ENCODE measurements at places on chromosomes 1 and 21.

- no peak for DNase-seq
These were observed 104.5 kb downstream of the CENPF start for GRCh38 chr1:214707306-214708087.

- DNase-seq, result no peak
These were observed 35.6 kb downstream of the TMEM63A start for GRCh38 chr1:225846331-225847310.

- DNase-seq, result no peak
These were observed 3.8 kb upstream of the TGFB2 start for GRCh38 chr1:218341325-218341724.

- no peak for DNase-seq
These were observed 14.0 kb upstream of the FOXO6 start for GRCh38 chr1:41347276-41347675.

DNA sequence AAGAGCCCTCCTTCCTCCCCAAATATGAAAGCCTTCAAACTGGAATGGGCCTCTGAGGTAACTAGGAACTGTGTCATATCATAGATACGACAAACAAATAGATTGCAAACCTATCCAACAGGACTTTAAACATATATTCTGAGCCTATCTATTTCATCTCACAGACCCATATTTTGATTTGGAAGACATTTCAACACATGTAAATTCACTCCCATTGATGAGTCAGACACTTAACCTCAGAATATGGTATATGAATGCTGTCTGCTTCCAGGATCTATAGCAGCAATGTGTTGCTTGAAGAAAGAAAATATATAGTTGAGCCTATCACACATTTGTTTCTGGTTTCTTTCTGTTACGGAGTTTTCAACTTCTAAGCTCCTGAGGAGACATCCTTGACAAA is 221.9 kb upstream of the SAMSN1 start:
- no peak for DNase-seq

DNA sequence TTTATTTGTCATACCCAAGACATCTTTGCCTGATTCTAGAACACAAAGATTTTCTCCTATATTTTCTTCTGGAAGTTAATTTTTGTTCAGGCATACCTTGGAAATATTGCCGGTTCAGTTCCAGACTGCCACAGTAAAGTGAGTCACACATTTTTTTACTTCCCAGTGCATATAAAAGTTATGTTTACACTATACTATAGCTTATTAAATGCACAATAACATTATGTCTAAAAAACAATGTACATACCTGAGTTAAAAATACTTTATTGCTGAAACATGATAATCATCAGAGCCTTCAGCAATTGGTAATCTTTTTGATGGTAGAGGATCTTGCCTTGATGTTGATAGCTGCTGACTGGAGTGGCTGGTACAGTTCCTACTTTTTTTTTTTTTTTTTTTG is 10.0 kb downstream of the SMCP start:
- DNase-seq, result no peak

DNA sequence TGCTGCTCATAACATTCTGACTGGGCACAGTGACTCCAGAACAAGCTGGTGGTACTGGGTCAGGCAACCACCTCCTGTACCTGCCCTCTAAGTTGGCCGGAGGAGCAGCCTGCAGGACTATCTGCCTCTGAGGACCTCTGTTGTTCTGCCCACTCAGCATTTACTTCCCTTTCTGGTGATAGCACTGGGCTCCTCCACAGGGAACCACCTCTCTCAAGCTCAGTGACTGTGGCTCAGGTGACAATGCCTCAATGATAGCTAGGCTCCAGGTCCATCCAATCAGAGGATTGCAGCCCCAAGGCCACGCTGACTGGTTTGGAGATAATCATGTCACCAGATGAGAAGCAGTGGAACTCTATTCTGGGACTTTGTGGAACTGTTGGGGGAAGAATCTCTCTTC is 15.8 kb downstream of the SLC41A1 start:
- no peak for DNase-seq

DNA sequence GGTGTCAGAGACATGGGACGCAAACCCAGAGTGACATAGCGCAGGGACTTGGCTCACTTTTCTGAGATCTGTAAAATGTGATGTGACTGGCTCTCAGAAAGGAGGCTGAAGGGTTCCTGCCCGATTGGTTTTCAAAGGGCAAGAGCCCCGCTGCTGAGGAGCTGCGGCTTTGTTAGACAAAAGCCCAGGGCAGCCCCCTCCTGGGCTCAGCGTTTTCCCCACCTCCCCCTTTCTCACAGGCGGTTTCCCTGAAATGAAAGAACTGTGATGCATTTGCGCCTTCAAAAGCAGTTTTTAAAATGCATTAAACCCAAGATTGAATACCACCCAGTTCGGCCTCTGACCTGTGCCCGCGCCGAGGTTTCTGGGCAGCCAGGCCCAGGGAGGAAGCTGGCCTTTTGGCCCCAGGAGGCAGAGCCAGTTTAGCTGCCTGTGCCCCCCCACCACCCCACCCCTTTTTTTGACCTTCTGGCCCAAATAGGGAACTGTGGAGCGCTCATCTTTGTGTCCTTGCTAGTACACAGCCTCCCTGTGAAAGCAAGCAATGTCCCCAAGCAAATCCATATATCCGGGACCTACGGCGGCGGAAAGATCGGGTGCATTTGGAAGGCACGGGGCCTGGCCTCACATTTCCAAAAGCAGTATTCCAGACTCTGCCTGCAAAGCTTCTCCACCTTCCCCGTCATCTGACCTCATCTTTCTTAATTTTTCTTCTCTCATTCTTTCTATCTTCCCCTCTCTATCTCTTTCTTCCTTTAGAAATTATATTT is 28.6 kb downstream of the CD247 start:
- no peak for DNase-seq

GRCh38 chr1:37631036-37631435 is 3.7 kb downstream of the RSPO1 start:
- DNase-seq, result no peak

DNA sequence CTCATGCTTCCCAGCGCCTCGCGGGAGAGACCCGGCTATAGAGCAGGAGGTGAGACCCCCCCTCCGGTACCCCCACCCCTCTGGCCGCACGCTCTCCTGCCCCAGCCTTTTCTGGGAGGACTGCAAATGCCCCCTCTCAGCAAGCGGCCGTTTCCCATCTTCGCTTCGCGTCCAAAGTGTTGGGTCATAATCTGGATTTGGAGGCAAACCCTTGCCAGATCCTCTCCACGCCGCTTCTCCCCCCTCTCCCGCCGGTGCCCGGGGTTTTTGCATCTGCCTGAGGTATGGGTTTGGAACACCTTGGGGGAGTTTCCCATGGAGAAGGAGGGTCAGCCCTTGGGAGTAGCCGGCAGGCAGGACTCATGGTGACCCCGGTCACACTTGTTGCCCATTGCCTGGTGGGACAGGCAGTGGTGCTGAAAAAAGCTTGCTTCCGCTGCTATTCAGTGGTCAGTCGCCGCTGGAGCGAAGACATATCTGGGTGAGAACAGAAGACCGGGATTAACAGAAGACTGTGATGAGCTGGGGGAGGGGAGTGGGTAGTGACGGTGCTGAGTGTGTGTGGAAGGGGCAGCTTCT is 935 bp downstream of the KCNK2 start:
- DNase-seq, result no peak

GRCh38 chr1:230390371-230390770 is 35.8 kb downstream of the PGBD5 start:
- no peak for DNase-seq

- no peak for DNase-seq
These were observed 12.0 kb downstream of the MIIP start for GRCh38 chr1:12031039-12031980.

DNA sequence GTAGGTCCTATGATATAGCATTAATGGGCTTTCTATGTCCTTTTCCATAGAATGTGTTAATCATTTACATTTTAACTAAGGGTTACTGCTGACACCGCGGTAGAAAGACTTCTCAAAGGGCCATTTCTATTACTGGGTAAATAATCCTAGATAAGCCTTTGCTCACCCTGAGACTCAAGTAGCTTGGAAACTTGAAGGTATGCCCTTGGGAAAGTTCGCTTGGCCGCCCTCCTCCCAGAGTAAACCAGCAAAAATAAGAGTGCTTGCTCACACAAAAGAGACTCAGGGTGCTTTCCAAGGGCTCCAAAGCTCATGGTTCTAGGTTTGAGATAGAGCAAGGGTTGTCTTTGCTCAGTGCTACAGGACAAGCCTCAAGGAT is 85.8 kb upstream of the TMPRSS2 start:
- no peak for DNase-seq

DNA sequence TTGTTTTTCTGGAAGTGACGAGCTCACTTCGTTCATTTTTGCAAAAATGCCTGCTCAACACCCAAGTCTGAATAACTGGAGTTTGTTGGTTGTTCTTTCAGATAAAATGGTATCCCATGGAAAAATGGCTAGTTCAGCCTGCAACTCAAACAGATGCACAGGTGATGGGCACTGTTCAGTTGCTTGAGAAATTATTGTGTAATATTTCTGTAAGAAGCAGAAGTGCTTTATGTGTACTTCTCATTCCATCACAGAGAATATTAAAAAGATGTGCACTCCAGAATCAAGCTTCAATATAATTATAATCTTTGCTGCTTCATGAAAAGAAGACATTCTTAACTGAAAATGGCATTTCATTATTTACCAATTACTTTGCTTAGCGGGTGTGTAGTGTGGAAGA is 9.1 kb downstream of the SYT2 start:
- DNase-seq, result no peak

DNA sequence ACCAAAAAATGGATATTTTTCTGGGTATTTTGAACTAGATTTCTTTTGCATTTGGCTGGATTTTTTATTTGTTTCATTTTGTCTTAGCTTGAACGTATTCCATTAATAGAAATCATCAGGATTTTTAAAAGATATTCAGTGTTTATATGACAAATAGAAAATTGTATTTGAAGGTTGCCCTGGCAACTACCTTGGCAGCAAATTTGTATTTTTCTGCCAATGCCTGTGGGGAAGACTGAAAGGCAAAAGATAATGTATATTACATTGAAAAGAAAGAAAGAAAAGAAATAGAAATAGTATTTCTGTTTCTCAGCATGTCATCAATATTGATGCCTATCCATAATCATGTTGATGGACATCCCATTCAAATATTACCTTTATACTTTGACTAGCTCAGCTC is 16.8 kb downstream of the VCAM1 start:
- DNase-seq, result no peak

- no peak for DNase-seq
These were observed 4.7 kb downstream of the FOXO6 start for GRCh38 chr1:41365772-41366454.

- DNase-seq, result no peak
These were observed 27.3 kb upstream of the COL6A1 start for GRCh38 chr21:45954261-45954660.

DNA sequence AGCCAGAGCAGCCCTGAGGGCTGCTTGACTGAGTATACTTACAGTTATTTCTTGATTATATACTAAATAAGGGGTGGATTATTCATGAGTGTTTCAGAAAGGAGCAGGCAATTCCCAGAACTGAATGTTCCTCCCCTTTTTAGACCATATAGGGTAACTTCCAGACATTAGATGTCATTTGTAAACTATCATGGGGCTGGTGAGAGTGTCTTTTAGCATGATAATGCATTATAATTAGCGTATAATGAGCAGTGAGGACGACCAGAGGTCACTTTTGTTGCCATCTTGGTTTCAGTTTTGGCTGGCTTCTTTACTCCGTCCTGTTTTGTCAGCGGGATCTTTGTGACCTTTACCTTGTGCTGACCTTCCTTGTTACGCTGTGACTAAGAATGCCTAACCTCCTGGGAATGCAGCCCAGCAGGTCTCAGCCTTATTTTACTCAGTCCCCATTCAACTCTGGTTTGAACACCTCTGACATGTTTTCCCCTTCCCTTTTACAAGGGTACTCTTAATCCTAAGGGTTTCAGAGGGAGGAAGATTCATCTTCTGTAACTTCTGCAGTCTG is 16.2 kb downstream of the KCTD3 start:
- DNase-seq, result no peak

DNA sequence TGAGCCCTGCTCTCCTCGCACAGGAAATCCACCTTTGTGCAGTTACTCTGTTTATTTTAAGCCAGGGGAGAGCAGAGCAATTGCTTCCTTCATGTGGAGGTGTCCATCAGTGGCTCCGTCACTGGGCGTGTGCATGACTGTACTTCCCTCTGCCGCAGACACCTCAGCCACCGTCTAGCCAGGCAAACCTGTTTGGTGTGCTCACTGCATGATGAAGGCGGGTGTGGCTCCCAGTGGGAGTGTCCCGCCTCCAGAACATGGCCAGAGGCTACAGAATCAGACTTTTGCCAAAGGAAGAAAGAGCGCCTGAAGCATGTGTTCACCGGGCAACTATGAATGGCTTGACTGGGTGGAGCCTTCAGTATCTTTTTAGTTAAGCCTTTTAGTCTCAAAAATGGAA is 26.1 kb upstream of the LAMC2 start:
- DNase-seq, result no peak

DNA sequence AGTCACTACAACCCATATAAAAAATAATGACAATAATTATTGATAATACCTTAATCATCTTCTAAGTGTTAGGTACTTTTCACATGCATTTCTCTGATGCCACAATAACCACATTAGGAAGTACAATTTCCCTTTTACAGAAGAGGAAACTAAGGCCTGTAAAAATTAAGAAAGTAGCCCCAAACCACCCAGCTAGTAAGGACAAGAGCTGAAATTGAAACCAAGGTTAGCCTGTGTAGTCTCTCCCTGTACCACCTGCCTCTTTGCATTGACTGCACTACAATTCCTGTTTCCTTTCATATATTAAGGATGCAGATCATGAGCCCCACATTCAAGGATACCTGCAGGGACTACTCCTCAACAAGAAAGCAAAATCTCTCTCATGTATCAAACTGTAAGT is 288.8 kb downstream of the GPATCH2 start:
- no peak for DNase-seq

GRCh38 chr1:209072481-209072880 is 511.0 kb upstream of the CAMK1G start:
- DNase-seq, result no peak

DNA sequence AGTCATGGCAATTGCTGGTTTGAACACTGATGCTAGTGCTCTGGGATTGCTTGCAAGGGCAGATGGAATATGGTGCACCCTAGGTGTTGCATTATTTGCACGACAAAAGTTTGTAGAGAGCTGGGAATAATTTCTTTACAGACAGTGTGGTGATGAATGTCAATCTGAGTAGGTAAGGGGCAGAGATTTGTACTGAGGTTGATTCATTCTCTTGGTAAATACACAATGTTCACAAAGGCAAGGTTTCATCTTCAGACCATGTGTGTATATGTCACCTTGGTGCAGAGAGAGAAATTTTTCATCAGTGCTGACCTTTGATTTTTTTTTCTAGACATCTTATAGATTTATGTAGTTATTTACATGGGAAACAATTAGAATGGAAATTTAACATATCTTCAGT is 5.0 kb downstream of the PTPRC start:
- no peak for DNase-seq

- DNase-seq, result no peak
These were observed 23.6 kb upstream of the CCDC17 start for GRCh38 chr1:45647248-45648021.

GRCh38 chr1:1958071-1958541 is 39.0 kb upstream of the TMEM52 start:
- DNase-seq, result no peak

- no peak for DNase-seq
These were observed 446 bp upstream of the DEPDC1 start for GRCh38 chr1:68497358-68497698.

- no peak for DNase-seq
These were observed 16.1 kb upstream of the KIF14 start for GRCh38 chr1:200636681-200637080.
